ENCODE measurements at places on chromosomes 12 and 14. TPM values are rescaled to one million over a fixed set of nuclear protein-coding genes. Genes with fewer than 3 reads are reported as not detected.
A peak's percentile ranks its signal among the peaks of the same experiment; 100 is the strongest.

- H3K36me3 ChIP-seq: no peaks in the 10 kb centered on the region
- DNase-seq: no peak
- no peaks in the 10 kb centered on the region for H3K4me1 ChIP-seq
- no peak overlapping the region for H3K27ac ChIP-seq
- H3K4me3 ChIP-seq: no peak overlapping the region
Observed at GRCh38 chr12:58809064-58809607, 111.2 kb downstream of the LRIG3 start.

The METAP2 gene
- total RNA-seq: 121 TPM

The KERA gene
- total RNA-seq: not detected

The RNASE2 gene
- total RNA-seq: not detected

DNA sequence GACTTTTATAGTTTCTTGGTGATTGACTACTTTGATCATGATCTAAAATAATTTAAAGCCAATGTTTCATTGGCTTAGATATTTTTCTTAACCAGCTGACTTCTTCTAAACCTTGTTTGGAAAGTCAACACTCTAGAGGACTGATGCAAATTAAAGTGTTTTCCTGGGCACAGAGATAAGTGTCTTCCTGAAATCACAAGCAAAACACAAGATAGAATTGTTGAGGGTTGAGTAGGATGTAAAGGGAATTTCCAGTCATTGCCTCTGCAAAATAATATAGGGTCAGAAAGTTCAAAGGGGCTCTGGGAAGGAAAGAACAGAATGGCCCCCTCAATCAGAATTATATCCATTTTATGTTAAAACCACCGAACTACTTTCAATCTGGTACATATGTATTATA lies 156.3 kb upstream of the LRIG3 start:
- H3K4me1 ChIP-seq: no peaks in the 10 kb centered on the region
- no peaks in the 10 kb centered on the region for H3K36me3 ChIP-seq
- H3K27ac ChIP-seq: no peak overlapping the region
- H3K4me3 ChIP-seq: no peak overlapping the region
- DNase-seq: no peak

The PDE3A gene
- total RNA-seq: not detected

DNA sequence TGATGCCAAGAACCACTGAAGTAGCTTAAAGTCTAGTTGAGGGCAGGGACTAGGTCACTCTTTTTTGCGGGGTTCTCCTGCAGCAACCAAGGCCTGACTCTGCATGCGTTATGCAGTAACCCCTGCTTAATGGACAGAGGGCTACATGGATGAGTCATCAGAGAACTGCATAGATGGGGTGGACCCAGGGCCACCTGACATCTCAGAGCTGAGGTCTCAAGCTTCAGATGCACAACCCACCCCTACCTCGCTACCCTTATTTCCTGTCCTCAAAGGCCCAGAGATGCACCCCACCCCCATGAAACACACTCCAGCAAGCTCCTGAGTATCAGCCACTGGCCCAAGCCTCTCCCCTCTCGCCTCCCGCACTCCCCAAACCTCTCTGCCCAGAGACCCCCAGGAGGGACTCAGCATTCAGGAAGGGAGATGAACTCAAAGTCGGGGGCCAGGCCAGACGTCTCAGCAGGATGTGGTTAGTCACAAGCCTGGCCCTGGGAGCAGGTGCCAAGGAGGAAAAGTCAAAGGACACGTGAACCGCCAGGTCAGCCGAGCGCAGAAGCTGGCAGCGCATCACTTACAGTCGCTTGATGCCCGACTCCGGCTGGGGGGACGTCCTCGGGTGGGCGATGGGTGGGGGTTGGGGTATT lies 25.8 kb downstream of the SNRNP35 start:
- H3K27ac ChIP-seq: peak overlapping the region; percentile 52
- no peak overlapping the region for H3K4me3 ChIP-seq
- no peaks in the 10 kb centered on the region for H3K36me3 ChIP-seq
- DNase-seq: no peak
- H3K4me1 ChIP-seq: peaks cover 16% of the 10 kb centered on the region

The KMT2D gene
- 107 TPM for total RNA-seq

DNA sequence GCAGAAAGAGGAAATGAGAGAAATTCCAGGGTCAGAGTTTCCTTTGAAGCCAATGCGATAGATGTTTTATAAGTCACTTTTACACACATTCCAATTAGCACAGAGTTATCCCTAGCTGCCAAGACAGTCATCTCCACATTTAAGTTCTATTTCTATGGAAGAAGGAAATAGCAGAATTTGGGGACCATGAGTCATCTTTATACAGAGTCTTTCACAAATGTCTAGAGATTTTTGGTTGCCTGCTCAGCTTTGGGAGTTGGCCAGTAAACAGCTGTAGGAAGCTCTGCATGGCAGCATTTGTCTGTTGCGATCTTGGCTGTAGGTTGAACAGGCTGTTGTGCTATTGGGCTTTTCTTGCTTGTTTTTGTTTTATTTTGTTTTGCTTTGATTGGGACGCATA lies 884.3 kb downstream of the GALC start:
- H3K4me3 ChIP-seq: no peak overlapping the region
- H3K27ac ChIP-seq: no peak overlapping the region
- no peak for DNase-seq

GRCh38 chr14:54807881-54808280 lies 94.7 kb downstream of the GCH1 start:
- no peaks in the 10 kb centered on the region for H3K36me3 ChIP-seq
- no peaks in the 10 kb centered on the region for H3K4me1 ChIP-seq
- H3K27ac ChIP-seq: no peak overlapping the region
- peaks cover 5% of the 10 kb centered on the region for H3K27me3 ChIP-seq
- H3K4me3 ChIP-seq: no peak overlapping the region
- DNase-seq: no peak

DNA sequence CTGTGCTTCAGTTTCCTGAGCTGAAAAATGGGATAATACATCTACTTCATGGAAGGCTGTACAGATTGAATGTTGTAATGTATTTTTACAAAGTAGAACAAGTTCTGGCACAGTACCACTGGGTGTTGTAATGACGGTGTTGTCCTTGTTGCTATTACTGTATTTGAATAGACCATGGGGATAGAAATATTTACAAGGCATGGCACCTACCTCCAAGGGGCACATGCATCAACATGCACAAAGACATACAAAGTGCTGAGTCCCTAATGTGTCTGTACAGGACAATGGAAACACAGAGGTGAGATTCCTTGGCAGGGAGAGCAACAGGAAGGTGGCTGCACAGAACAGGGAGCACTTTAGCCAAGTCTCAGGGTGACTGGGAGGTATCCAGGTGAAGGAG lies 930.6 kb upstream of the TMEM132C start:
- H3K27ac ChIP-seq: no peak overlapping the region
- no peaks in the 10 kb centered on the region for H3K36me3 ChIP-seq
- DNase-seq: no peak
- no peaks in the 10 kb centered on the region for H3K4me1 ChIP-seq
- H3K27me3 ChIP-seq: no peaks in the 10 kb centered on the region

The GPR135 gene
- 1.6 TPM for total RNA-seq

DNA sequence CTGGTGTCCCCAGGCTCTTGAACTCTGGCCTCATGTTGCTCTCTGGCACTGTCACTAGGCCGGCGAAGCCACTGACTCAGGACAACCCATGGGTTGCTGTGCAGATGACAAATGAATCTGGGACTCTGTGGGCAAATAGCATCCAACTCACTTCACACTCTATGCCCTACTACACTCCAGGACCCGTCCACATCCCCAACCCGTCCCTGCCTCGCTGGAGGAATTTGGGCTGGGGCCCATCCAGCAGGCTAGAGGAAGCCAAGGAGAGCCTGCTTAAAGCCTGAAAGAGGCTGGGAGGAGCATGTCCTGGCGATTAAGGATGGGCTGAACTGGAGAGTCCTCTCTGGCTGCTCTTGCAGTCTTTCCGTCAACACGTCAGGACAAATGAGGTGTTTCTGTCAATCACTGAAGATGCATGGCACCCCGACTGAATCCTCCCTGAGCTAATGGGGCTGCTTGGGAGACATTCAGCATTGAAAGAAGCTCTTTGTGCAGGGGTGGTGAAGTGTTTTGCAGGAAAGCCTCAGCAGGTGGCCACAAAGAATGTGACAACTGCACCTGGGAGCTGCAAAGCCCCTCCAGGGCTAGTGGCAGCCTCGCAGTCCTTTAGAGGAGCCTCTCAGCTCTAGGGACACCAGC lies 71.7 kb downstream of the ANO2 start:
- no peaks in the 10 kb centered on the region for H3K36me3 ChIP-seq
- no peak for DNase-seq
- peaks cover 4% of the 10 kb centered on the region for H3K27me3 ChIP-seq
- H3K4me3 ChIP-seq: no peak overlapping the region
- no peaks in the 10 kb centered on the region for H3K4me1 ChIP-seq
- no peak overlapping the region for H3K27ac ChIP-seq

The KLHL33 gene
- total RNA-seq: 0.05 TPM

DNA sequence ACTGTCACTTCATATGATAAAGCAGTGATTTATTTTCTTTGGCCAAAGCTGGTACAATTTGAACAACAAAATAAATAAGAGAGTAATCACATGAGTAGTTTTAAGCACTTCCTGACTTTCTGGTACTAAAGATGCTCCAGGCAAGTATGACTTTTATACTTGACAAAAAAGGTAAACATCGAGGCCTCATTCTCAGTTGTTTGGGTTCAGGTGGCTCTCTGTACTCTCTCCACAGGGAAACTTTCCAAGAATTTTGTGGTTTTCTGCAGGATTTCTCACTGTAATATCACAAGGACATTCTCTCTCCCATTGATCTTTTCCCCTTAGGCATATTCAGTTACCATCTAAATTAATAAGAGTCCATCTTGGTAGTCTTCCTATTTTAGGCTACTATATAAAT lies 26.6 kb upstream of the KCNC2 start:
- H3K36me3 ChIP-seq: no peaks in the 10 kb centered on the region
- H3K27ac ChIP-seq: no peak overlapping the region
- DNase-seq: no peak
- no peaks in the 10 kb centered on the region for H3K27me3 ChIP-seq

- H3K4me3 ChIP-seq: no peak overlapping the region
- H3K27me3 ChIP-seq: no peaks in the 10 kb centered on the region
- DNase-seq: no peak
- no peaks in the 10 kb centered on the region for H3K4me1 ChIP-seq
Observed at GRCh38 chr14:90549794-90550641, 153.2 kb downstream of the CALM1 start.

The TAS2R14 gene
- total RNA-seq: 2.9 TPM

All from activated T-helper 1 cell treated with anti-CD3 and anti-CD28 coated beads, Interleukin-12 subunit alpha, Interleukin-12 subunit beta, Interleukin-2, Interleukin-4 antibody, amounts not matched to agents 30 ng/mL and 10 ng/mL and 1 ng/mL, durations not matched to agents 14 hours and 24 hours and 36 hours (primary cell).